ENCODE measurements at places on chromosomes 13 and 19. TPM values are rescaled to one million over a fixed set of nuclear protein-coding genes. Genes with fewer than 3 reads are reported as not detected.

DNA sequence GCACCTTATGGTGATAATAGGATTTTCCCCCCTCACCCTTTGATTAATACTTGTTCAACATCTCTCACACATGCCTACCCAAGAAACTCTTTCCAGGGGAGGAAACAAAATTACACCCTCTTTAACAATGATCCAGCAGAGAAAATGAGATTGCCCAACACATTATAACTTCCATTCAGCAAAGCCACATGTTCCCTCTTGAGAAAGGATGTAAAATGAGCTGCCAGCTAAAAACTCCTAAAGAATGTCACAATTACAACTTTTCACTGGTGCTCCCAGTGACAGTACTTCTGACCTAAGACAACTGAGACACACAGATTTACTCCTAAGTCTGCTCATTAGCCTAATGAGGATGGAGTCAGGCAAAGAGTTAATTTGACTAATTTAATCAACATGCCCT is 621.4 kb downstream of the DIAPH3 start:
- no peak for DNase-seq

GRCh38 chr19:7870571-7871436 is 3.4 kb downstream of the PRR36 start:
- DNase-seq, result peak; percentile 67

DNA sequence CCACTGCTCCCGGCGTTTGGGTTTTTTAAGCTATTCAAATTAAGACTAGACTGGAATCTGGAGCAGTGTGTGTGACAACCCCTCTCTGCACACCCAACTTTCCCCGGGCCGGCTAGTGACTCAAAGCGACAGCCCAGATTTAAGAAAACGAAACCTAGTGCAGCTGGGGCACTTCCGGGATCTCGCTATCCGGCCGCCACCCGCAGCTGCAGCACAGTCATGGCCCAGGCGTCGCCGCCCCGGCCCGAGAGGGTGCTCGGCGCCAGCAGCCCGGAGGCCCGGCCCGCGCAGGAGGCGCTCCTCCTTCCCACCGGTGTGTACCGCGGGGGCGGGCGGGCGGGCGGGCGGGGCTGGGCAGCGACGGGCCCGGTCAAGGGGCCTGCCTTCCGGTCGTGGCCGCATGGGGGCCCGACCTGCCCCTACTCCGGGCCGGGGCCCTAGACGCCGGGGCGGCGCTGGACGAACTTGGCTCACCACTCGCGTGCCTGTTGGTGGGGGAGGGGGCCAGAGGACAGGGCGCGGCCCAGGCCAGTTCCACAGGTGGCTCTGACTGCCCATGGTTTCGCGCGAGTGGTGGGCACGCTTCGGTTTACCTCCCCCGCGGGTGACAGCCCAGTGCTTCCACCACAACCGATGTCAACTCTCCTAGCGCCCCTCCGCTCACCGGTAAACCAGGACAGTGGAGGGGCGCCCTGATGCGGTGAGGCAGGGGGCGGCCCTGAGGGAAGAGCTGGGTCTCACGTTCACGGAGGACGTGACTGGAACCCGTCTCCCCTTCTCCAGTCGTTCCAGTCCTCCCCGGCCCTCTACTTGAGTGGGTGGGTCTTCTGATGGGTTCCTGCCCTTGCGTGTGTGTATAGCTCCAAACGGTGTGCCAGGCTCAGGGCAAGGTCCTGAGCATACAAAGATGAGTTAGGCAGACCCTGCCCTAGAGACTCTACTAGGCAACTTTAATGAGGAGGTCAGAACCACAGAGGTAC is at the start of gene PHF11:
Gene PHF11 (plus strand): TSS at position 171 of the 980 bp plus-strand sequence. CDS start 49 bp downstream, at position 220.
- DNase-seq, result peak; percentile 87

DNA sequence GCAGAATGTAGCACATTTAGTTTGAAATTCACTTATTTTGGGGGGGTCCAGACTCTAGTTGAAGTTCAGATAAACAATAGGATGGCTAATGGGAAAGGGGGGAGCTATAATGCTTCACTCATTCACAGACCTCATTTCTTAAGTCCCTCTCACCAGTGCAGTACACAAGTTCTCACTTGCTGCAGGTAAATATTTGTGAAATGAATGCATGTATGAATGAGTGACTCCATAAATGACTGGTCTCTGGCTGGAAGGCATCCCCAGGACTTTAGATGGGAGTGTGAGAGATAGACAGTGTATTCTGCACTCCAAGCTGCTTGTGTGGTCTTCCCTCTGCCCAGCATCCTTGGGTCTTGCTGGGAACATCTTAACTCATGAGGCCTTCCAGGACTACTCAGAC is 169.2 kb downstream of the ZIC5 start:
- no peak for DNase-seq

DNA sequence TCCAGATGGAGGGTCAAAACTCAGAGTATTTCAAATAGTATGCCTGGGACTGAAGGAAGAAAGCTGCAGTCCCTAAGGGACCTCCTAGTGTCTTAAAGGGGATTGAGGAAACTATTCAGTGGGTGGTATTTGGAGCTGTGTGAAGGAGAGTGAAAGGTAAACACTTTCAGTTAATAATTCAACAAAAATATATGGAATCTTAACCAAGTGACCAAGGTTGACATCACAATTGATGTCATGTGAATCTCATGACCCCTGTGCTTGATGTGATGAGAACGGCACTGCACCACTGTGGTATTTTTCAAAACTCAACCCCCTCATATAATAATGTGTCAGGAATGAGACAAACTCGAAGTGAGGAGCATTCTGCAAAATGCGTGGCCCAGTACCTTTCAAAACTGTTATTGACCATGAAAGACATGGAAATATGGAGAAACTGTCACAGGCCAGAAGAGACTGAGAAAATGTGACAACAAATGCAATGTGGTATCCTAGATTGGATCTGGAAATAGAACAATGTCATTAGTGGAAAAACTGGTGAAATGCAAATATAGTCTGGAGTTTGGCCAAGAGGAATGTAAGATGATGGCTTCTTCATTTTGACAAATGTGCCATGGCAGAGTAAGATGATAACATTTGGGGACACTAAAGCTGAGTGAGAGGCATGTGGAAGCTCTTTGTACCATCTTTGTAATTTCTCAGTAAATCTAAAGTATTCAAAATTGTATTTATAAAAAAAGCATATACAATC is 553.9 kb downstream of the RFC3 start:
- DNase-seq, result no peak

- no peak for DNase-seq
These were observed 597.8 kb upstream of the SLC10A2 start for GRCh38 chr13:103663996-103664395.

DNA sequence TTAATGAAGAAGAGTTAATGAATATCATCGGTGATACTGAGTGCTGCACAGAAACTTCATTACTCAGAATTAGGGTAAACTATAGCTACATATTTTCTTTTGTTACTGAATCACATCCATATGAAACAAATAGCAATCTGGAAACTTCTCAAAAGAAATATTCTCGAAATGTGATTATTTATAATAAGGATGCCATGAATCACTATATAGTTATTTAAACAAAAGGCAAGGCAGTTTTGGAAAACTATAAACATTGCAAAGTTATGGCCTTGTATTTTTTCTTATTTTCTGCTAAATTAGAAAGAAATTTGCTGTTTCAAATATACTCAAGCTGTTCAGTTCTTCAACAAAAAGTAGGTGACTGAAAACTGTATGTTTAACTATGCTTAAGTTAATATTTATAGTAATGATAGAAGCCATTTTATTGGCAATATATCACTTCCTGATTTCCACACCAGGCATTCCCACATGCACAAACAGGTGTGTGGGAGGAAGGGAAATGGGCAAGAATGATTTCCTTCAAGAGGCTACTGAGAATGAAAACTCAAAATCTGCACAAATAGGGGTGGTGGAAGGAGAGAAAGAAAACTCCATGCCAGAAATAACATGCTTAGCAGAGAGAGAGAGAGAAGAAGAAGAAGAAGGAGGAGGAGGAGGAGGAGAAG is 74.5 kb upstream of the FRY start:
- no peak for DNase-seq

DNA sequence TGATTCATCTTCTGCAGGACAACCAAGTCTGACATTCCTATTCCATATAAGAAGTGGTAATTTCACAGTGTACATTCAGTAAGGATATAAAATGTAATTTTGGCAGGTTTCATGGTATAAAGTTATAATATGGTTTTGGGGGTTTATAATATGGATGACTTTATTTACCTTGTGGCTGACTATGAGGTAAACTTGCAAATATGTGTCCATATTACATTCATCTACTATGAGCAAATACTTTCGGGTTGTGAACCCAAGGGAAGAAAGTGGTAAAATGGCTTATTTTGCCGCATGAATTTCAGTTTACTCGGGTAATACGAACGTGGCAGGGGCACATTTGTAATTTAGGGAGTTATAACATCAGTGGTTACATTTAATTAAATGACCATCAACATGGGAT is 86.7 kb upstream of the TNFSF11 start:
- no peak for DNase-seq

Gene CASP14
- not detected for total RNA-seq

Gene ZNF726
- 1.6 TPM for total RNA-seq

Gene PNMA8A
- not detected for total RNA-seq

Gene NXNL1
- not detected for total RNA-seq

Gene THAP8
- total RNA-seq, result 64.1 TPM

Gene DENND1C
- total RNA-seq, result 4.0 TPM

Gene NLRP9
- total RNA-seq, result not detected

Gene TMEM221
- total RNA-seq, result not detected

Data from transverse colon (tissue), 4 donors.